Activated CD4-positive, alpha-beta T cell treated with anti-CD3 and anti-CD28 coated beads for 4 hours (primary cell): ENCODE measurements at places on chromosomes 5 and 9.

DNA sequence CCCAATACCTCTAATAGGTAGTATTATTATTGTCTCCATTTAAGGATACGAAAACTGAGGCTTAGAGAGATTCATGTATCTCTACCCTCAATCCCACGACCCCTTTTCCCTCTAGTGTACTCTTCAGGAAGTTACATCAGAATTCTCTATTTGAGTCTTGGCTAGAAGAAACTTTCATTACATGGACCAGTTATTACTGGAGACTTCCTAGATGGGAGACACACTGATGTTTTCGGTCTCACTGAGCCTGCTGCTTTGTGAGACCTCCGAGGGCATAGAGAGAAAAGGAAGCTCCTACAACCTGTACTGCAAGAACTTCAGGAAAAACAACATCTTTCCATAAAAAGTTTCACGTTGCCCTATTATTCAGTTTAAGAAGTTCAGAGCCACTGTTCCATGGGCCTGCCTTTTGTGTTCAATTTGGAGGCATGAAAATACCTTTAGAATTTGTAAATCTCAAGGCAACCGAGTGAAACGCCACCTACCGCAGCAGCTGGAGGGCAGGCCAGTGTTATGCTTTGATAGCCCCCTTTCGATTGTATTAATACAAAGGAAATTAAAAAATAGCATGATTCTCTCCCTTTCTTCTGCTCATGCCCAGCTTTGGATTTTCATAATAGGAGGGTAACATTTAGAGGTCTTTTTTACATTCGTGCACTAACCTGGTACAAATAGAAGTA is 223.3 kb downstream of the EBF1 start:
- no peak for DNase-seq

DNA sequence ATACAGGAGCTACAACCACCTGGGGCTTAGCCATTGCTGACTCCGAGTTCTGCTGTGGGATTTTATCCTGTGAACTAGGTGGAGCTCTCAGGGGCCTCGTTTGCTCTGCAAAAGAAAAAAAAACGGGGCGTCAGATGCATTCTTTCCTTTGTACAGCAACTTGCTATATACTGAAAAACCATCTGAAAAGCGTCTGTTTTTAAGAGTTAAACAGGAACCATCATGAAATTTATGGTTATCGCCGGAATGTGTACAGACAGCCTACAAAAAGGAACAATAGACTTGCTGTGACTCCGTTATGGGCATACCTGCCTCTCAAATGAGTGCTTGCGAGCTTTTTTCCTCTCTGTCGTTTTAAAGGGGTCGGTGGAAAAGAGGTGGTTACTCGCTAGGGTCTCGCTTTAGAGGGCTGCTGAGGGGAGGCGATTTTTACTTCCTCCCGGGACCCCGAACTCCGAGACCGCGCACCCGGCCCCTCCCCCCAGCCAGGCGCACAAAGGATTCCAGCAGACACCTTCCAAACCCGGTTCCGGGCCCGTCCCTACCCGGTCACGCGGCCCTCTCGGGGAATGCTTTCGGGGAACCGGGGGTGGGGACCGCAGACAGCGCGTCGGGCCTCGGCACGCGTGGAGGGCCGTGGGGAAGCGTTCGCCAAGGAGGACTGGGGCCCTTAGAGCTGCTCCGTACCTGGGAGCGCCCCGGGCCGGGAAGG is 826 bp downstream of the PAIP1 start:
- DNase-seq: peak; percentile 54

DNA sequence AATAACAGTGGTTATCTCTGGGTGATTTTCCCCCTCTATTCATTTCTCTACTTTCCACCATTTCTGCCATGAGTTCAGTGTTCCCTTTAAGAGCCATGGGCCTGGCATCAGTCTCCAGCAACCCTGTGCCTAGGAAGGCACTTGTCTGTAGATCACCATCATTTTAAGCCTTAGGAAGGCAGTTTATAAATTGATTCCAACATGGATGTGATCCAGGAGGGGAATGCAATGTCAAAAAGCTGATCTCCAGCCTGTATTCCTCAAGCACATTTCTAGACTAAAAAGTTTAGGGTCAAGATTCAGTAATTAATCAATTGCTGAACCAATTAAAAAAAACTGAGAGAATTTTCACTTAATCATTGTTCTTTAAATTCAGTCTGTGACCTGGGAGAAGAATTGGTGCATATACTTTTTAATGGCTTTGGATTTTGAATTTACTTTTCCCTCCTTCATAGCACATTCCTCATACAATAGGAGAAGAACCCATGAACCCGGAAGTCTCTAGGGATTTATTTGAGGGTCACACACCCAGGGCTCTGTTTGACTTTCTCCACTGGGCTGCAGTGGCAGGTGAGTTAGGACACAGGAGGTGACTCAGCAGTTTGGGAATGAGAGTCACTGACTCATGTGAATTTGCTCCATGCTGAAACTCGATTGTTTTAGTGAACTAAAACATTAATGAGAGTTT is 6.1 kb upstream of the ERMP1 start:
- DNase-seq: no peak

DNA sequence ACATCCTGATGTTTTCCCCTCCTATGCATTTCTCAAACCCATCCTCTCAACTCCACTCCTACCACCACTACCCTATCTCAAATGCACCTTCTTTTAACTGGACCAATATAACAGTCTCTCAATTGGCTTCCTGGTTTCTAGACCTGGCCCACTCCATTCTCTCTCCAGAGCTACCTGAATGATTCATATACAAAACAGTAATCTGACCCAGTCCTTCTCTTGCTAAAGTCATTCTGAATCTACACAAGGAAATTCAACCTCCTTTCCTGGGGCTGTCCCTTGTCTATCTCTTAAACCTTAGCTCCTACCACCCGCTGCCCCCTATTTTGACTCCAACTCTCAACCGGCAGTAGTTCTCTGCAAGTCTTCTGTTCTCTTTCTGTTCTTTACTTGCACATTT is 97.2 kb downstream of the PCSK1 start:
- DNase-seq: no peak

- DNase-seq: no peak
Measured at GRCh38 chr9:14433351-14434157, 119.6 kb upstream of the NFIB start.

DNA sequence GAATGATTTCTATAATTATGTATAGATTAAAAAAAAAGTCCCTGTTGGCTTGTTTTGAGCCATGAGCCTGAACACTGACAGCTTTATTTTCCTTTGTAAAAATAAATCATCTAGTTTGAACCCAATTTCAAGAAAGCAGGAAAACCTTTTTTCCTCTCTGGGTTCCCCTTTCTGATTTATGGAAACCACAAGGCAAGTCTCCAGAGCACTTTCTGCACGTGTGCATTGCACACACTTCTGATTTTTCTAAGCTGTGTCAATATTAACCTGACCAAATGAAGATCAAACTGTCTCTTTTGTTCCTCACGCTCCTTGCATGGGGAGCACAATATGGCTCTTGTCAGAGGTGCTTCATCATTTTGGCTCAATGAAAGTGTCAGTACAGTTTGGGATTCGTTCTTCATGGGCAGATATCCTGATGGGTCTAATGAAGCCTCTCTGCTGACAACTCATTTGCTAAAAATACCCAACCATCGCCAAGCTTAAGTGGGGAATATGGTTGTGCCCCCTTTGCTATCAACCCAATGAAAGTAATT is 39.2 kb upstream of the PCA3 start:
- DNase-seq: no peak

DNA sequence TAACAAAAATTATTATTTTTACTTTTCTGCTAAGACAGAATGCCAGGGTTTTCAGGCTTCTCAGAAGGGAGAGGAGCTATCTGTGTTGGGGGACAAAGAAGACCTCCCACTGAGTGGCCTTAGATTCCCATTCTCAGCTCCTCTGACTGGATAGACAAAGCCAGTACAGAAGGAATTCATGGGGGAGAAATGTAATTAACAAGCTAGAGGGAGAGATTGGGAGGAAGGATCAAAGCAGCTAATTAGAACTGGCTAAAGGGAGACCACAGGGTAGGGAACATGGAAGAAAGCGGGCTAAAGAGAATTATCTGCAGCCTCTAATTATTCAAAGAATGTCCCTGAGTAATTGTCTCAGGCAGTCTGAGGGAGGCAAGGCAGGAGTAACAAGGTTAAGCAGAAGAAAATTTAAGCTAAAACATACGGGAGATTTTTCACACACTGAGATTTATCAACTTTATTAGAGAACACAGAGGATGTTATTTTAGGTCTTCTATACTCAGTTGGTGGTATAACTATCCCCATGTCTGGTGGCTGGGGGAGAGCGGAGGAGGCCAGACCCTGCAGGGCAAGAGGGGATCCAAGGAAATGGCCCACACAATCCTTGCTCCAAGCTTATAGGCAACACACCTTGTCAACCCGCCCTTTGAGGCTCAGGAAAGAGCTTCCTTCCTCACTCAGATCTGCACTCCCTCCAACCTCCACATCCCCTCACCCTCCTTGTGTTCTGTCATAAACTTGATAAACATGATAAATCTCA is 87.7 kb upstream of the LRRTM2 start:
- no peak for DNase-seq

DNA sequence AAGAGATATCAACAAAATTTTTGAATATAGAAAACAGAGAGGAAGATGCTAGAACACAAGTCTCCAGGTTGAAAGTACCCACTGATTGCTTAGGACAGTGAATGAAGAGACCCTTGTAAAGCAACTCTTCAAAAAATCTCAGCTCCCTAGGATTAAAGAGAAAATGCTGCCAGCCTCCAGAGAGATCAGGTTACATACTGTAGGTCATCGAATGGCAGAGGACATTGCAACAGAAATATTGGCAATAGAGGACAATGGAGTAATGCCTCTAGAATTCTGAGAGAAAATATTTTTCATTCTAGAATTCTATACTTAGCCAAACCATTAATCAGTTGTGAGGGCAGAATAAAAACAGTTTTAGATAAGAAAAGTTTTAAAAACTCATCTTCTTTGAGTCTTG is 43.1 kb upstream of the ELL2 start:
- DNase-seq: no peak

DNA sequence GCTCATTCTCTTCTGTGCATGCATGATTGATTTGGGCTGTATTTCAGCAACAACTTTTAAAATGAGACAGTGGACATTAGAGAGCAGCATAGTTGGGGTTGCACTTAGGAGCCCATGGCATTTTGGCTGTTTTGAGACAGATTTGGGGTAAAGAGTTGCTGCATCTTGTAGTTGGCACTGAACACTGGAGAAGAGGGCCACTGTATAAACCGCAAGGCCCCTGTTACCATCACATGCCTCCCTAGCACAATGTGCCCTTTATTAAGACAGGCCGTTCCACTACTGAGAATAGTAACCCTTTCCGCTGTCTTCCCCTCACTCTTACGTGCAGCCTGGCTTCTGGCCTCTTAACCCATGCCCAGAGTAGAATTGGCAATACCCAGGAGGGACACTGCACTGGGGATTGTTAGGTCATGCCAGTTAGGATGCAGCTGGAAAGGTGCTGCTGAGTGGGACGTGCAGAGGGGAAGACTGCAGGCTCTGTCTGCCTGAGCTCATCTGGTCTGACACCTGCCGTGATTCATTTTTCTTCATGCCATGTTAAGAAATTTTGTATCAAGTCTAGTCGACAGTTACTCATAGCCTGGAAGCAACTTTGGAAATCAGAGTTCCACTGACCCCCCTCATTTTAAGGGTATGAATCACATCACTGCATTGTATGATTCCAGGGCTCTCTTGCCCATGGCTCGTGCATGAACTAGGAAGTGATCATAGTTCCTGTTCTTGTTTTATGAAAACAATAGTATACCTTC is 146.9 kb upstream of the DMRT1 start:
- no peak for DNase-seq

DNA sequence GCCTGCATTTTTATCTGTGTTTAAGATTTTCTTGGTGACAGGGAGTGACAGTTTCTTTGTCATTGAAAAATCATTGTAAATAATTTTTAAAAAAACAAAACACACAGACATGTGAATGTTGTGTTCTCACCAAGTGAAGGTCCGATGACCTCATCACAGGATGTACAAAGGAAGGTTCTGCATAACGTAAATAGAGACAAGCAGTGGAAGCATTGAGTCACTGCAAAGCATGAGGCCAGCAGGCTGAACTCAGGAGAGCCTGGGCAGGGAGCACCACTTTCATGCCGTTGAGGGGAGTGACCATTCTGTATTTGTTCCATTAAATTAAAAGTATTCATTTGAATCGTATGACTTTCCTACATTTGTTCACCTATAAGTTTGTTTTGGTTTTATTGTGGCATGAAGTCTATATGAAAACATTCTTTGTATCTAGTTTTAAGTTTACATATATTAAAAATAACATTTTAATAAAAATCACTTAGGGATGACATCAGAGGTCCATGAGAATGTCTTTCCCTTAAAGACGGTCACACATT is 70.4 kb upstream of the TLE1 start:
- no peak for DNase-seq

GRCh38 chr9:4661611-4662010 is 483 bp upstream of the PLPP6 start:
- no peak for DNase-seq

DNA sequence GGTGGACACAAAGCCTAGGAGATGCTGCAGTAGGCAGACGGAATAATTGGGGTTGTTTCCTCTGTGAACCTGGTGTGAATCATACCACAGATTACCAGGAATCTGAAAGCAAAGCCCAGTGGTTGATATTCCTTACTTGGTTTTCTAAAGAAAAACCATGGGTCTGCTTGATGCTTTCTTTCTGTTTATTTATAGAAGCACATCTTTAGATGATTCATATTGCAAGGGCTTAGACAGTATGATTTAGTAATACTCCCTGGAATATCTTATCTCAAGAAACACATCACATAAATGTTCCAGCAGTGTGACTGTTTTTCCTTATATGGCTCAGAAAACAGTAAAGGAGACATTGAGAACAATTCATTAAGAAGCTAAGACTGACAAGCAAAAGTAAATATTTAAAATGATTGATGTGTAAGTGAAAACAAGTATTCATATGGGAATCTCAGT is 623.3 kb downstream of the RAB3C start:
- DNase-seq: no peak

DNA sequence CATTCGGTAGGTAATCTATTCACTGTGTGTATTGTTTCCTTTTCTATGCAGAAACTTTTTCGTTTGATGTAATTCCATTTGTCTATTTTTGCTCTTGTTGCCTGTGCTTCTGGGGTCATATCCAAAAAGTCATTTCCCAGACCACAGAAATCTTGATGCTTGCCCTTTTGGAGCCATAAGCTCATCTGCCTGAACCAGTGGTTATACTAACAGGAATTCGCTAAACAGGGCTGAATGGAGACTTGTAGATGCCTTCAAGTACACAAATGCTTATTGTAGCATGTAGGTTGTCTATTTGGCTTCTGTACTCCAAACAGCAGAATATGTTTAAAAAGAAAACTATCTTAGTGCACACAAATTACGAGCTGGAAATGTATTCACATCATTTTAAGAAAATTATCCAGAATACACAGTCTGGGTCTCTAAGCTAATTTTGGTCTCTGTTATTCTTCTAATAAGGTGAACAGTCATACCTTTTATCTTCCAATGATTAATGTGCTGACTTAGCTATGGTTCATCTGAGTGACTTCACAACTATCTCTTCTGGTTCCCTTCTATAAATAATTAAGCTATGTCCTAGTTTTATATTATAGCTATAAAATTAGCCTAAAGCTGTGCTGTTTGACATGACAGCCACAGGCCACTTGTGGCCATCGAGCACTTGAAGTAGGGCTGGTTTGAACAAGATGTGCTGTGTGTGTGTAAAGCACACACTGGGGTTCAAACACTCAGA is 87.6 kb downstream of the DAPK1 start:
- DNase-seq: no peak
